ENCODE measurements at places on chromosomes 5 and 9. TPM values are rescaled to one million over a fixed set of nuclear protein-coding genes. Genes with fewer than 3 reads are reported as not detected.

- DNase-seq: no peak
Observed at GRCh38 chr9:79292731-79293280, 279.0 kb upstream of the TLE4 start.

DNA sequence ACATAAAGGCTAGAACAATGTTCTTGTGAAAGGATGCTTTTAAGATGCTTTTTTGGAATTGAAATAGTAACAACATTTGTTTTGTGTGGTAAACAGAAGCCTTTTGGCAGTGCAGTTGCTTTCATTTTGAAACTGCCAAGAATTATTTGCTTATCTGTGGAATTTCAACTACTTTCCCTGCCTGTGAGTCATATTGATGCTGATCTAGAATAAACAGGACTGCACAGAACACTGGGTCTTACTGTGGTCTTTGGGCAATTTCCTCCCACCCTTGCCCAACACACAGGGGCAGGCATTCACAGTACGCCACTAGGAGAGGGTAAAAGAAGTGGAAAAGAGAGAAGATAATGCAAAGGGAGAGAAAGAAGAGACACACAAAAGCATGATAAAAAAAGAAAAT lies 483.7 kb downstream of the ELAVL2 start:
- DNase-seq: no peak

- DNase-seq: no peak
Observed at GRCh38 chr9:8384091-8384490, 584.5 kb upstream of the DMAC1 start.

GRCh38 chr5:69075522-69076179 lies 18.2 kb upstream of the SLC30A5 start:
- no peak for DNase-seq

GRCh38 chr9:18857334-18857733 lies 175.7 kb downstream of the SAXO1 start:
- no peak for DNase-seq

DNA sequence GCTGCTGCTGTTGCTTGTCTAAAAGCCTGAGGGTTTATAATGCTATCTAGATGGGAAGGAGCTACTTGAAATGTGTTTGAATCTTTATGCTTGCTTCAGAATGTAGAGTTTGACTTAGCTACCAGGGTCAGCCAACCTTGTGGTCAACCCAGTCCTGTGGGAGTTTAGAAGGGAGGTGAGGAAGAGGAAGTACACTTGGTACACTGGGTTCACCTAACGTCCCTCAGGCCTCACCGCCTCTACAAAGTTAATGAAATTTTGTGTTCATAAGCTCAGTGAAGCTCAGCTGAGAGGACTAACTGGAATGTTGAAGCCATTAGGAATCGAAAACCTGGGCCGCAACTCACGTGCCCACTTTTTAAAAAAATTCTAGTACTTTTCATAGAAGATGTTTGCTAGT lies 10.7 kb downstream of the IQGAP2 start:
- DNase-seq: no peak

DNA sequence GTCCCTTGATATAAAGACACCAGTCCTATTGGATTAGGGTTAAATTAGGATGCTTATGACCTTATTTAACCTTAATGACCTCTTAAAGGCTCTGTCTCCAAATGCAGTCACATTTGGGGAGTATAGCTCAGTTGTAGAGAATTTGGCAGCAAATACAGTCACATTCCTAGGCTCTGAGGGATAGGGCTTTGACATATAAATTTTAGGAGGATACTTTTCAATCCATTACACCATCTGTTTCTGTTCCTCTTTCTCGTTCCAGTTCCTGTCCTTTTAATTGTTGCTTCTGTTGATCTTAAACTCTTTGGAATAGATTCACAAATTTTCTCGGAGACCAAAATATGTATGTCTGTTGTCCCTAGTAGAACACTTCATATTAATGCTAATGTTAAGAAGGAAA lies 390.0 kb upstream of the PCSK5 start:
- no peak for DNase-seq

DNA sequence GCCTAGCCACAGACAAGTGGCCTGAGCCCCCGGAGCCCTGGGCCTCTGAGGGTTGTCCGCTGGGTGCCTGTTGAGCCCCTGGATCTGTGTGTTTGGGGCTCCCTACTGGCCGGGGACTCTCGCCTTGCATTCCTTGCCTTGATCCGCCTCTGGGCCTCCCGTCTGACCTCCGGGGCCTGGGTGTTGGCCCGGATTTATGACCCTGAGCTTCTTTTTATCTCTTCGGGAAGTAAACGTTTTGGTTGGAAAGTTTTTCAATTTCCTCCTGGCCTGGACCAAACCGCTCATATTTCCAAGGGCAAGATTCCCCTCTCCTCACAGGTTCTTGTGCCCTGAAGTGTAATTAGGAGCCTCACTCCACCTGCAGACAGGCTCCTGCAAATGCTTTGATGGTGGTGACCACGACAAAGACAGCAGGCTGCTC lies 69.3 kb upstream of the EGFLAM start:
- no peak for DNase-seq

DNA sequence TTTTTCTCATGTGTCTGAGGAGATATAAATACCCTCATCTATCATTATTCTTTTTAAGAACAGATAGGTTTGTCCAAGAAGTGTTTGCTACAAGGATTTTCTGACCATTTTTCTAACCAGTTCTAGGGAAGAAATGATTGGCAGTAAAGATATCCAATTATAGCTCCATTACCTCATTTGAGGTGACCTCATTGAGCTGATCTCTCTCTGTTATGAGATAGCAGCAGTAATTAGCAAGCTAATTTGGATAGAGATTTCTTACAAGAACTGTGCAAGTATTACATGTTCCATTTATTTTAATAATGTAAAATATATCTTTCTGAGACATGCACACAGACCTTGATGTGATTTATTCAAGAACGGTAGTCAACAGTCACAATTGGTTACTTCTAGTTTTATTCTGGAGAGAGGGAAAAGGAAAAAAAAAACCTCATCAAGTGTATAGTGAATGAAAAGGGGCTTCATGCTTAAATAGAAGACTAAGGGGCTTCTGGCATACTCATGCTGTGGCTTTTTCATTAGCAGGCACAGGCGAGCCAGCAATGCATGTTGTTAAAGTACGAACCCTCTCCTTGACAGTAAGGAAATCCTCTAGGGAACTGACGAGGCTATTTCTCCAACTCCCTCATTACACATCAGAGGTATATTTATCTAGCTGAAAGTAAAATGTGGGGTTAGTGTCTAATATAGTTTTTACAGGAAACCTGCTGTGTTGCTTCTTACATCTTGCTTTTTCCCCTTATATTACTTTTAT lies 127.3 kb downstream of the NUDT12 start:
- no peak for DNase-seq

Gene SLC6A3
- not detected for total RNA-seq

Gene OR5C1
- total RNA-seq: not detected

Gene TRPM3
- total RNA-seq: 0.10 TPM
